ENCODE measurements at places on chromosomes 2 and 18. TPM values are rescaled to one million over a fixed set of nuclear protein-coding genes. Genes with fewer than 3 reads are reported as not detected.

Gene MYO3B
- total RNA-seq: not detected

Gene HOXD10
- total RNA-seq: not detected

Gene COL3A1
- total RNA-seq: 13.2 TPM

Gene SPATA3
- not detected for total RNA-seq

DNA sequence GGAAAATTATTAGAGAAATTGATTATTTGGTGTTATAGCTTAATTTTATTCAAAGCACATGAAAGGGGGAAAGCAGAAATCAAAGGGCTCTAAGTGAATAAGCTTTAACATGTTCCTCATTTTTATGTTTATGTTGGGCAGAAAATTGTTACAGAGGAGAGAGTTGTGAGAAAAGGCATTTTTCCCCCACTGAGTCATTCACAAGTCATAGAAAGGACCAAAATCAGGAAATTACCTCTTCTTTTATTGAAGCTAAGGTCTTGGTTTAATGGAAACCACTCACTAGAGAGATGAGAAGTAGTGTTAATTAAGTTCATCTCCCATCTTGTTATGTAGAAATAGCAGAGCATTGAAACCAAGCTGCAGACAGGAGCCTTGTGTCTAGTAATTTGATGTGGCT, 175.3 kb upstream of the THUMPD2 start:
- DNase-seq: no peak

GRCh38 chr18:78784861-78785260, 194.8 kb upstream of the SALL3 start:
- no peak for DNase-seq

DNA sequence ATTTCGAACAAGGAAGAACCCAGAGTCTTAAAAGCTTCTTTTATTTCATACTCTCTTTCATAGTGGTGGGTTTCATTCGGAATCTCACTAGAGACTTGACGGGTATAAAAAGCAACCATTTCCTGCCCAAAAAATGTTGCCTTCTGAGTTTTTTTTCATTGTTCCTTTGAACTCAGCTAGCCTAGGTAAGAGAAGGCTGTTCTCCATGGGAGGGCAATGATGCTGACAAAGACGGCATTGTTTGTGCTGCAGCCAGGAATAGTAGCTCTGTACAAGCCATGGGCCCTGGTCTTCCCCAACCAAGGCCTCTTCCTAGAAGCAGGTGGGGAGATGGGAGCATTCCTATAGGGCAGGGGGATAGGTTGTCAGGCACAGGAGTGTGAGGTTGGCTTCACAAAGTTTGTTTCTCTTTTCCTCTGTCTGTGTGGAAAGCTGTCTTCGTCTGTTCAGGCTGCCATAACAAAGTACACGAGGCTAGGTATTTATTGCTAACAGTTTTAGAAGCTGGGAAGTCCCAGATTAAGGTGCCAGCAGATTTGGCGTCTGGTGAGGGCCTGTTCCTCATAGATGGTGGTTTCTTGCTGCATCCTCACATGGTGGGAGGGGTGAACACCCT, 405.1 kb downstream of the NBAS start:
- DNase-seq: no peak

DNA sequence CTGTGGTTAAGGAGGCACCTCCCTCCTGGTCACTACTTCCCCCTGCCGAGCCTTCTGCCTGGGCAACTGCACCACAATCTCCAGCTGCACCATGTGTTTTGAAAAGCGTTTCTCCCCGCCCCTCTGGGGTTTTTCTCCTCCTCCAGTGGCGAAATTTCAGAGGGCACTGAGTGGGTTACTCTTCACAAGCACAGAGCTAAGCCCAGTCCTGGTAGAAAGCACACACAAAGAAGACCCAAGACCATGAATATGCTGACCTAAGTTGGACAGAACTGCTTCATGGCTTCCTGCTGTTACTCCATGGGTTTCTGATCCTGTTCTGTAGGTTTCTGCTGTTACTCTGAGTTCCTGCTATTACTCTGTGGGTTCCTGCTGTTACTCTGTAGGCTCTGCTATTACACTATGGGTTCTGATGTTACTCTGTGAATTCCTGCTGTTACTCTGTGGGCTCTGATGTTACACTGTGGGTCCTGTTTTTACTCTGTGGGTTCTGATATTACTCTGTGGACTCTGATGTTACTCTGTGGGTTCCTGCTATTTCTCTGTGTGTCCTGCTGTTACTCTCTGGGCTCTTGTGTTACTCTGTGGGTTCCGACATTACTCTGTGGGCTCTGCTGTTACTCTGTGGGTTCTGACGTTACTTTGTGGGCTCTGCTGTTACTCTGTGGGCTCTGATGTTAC, 216.6 kb downstream of the RTP5 start:
- DNase-seq: no peak

All from neural crest cell (in vitro differentiated cells).